ENCODE measurements at places on chromosomes 5 and 9.

DNA sequence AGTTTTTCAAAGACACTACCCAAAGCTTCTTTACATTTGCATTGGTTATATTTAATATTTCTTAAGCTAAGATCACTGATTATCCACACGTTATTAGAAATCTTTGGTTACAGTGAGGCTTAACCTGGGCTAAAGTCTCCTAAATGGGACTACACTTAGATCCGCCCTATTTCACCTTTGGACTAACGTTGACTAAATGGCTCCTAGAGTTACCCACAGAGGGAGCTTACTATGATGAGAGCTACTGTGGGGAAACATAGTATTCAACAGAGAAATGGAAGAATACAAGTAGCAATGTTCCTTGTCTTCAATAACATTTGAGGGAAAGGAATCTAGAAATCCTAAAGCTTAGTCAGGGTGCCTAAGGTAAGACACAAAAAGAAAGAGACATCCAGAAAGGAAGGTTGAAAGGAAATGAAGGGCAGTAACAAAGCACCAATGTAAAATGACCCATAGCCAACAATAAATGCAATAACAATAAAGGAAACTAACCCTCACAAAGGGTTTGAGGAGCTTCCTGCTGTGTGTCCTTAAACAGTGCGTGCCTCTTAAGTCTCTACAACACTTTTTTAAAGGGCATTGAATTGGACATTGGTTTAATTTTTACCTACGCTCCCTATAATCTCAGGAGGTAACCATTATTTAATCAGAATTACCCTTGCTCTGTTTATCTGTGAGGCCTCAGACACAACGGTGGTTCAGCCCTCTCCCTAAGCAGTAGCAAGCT, 217.1 kb downstream of the PJA2 start:
- DNase-seq: no peak

DNA sequence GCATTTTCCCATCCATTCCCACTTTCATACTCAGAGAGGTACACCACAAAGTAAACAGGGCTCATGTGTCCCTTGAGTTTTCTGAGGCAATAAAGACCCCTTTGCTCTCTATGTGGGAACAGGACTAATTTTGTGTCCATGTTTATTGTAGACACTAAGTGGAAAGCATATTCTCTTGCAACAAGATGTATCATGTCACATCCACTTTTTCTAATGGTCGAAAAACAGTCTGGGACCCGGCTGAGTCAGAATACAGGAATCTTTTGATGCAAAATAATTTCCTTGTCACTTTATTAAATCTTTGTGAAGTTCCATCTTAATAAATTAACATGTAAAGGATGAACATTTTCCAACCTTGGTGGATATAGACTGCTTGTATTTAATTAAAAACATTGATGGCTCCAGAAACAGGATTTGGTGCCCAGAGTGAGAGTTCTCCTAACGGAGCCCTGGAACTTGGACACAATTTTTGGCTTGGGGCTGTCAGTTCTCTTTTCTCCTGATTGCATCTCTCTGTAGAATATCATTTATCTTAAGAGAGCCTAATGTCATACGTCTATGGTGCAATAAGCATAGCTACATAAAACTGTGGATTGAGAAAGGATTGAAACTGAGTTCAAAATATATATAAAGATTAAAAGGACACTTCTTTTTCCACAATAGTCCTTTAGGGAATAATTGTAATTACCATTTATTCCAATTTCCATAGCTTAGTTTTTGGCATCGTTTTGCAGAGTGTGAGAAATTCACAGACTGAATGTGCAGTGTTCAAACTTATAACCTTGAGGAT, 1116.7 kb upstream of the SEMA6A start:
- no peak for DNase-seq

GRCh38 chr9:89634995-89635742, 30.4 kb downstream of the GADD45G start:
- no peak for DNase-seq

DNA sequence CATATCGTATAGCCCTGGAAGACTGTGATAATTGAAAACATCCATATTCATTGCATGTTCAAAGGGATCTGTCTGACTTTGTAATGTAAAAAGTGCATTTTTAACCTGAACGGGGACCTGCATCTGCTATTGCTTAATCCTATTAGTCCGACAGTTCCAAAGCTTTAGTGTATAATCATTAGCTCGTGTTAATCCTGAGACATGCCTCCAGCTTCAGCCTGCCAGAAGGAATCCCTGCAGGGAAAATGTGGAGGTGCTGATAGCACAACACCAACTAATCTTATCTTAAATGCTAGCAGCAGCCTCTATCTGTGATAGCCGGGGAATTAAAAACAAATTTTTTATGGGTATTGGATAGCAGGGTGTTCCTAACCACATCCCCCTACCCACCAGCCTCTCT, 495.2 kb downstream of the TLE4 start:
- DNase-seq: no peak

DNA sequence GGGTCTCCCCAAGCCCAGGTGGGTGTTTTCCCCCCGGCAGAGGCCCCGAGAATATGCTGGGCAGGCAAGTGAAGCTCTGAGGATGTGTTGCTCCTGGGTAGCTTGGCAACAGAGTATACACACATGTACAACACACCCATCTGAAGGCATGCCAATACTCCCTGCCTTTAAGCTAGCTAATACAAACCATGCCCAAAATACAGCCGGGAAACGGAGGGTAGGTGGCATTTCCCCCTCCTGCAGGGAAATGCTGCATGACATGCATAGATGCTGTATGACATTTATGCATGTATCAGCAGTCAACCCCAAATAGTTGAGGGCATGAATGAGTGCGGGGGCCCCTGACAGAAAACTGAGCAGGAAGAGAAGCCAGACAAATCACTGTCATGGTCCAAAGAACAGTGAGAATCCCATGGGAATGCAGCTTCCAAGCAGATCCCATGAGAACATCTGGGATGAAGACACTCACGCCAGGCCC, 614.1 kb downstream of the EBF1 start:
- no peak for DNase-seq

DNA sequence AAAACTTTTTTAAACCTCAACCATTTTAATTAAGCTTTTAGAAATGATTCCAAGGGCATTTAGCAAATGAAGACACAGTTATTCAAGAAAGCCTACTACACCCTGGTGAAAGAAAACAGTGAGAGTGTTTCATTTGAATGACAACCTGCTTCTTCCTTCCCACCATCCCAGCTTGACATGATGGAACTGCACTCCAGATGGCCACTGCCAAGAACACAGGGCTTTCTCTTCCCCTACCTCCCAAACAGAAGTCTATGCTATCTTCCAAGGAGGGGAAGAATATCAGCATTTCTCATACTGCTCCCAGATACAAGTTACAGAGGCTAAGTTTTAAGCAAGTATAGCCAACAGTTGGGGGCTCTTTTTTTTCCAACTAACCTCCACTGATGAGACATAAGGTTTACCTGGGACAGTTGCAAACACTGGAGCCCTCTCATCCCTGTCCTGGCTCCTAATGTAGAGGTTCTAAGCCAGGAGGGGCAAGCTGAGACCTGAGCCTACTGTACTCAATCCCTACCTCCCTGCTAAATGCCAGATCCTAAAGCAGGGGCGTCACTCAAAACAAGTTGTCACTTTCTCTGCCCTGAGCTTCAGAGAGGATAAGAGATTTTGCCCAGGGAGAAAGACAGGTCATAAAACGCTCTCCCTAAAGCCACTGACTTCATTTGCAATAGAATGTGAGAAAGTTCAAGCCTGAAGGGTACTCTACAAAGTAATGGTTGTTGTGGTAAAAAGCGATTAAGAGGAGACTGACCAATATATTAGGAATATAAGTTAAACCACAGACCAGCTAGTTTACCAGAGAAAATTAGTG, 88.5 kb upstream of the SLC27A6 start:
- DNase-seq: no peak

DNA sequence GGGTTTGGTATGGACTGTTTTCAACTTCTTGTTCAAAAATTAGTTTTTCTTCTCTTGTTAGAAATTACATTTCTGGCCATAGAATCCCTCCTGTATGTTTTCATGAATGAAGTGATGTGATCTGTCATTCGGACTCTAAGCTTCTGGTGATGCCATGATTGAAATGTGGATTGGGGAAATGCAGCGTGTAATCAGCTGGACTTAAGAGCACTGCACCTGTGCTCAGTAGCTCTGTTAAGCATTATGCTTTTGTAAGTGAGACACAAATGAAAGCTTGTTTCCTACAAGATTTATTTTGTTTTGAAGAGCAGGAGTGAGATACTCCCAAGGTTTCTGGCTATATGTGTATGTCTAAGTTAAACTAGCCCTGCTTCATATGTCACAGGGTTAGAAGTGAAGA, 24.0 kb upstream of the FAM120AOS start:
- DNase-seq: no peak

- DNase-seq: peak; percentile 2
Measured at GRCh38 chr9:19551124-19551929, 142.5 kb downstream of the ACER2 start.

GRCh38 chr5:35956429-35956828, 18.0 kb upstream of the CAPSL start:
- DNase-seq: no peak

DNA sequence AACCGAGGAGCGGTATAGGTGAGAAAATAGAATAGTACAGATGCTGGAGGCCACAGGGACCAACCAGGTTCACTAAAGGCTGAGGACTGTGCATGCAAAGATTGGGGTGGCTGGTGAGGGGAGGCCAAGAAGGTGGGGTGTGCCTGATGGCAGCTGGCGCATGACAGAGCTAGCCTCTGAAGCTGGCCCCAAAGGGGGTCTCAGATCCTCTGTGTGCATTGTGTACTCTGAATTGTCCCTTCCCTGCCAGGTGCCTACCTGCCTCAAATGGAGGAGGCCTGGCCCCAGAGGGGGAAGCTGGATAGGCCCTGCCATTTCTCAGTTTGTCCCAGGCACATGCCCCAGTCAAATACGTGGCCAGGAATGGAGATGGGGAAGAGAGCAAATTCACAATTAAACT, 63.1 kb downstream of the CRB2 start:
- no peak for DNase-seq

DNA sequence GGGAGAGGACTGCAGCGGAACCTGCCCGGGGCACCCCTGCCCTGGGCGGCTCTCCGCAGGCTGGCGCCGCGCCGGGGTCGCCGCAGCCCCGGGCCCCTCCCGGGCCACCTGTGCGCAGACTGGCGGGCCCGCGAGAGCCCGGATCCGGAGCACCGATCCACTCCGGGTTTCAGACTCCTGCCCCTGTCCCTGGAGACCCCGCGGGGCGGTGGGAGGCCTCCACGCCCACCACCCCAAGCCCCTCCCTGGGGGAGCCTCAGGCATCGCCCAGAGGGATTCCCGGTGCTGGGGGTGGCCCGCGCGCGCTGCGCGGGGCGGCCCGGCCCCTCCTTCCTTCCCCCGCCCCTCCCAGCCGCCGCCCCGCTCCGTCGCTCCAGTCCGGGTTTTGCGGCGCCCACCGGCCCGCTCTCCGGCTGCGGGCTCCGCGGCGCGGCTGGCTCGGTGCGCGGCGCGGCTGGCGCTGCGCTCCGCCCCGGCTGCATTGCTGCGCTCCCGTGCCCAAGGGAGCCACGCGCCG, at the start of gene UNC5A:
Gene UNC5A (plus strand): TSS at position 479 of the 517 bp plus-strand sequence. CDS start 192 bp downstream, outside the sequence.
- no peak for DNase-seq

- DNase-seq: no peak
Measured at GRCh38 chr5:138620663-138621224, 45.5 kb upstream of the HSPA9 start.

DNA sequence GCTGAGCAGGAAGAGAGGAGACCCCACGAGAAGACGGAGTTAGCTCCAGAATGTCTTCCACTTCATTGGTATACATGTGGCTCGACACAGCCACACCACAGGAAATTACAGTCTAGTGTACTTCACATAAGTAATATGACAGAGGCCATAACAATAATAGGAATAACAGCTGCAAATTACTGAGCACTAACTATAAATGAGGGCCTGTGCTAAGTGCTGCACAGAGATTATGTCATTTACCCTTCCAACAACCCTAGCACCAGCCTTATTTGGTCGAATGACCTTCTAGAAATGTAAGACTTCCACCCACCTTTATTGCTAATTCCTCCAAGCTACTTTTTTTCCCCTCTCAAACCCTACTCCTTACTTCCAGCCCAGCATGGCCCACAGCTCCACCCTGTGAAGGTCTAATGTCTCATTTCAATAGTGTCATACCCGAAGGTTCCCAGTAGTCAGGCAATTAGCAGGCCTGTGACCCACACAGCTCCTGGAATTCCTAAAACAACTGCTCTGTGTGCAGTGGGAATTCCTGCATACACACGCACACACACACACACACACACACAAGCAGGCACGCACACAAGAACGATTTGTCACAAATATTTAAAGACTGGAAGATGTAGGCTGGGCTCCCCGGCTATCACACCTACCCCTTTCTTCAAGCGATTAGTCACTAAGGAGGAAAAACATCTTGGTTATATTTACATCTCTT, 134.5 kb downstream of the FRMD3 start:
- no peak for DNase-seq

- DNase-seq: no peak
Measured at GRCh38 chr9:79619930-79620329, 48.2 kb downstream of the TLE4 start.

- no peak for DNase-seq
Measured at GRCh38 chr9:129595903-129596540, 24.9 kb downstream of the C9orf50 start.

DNA sequence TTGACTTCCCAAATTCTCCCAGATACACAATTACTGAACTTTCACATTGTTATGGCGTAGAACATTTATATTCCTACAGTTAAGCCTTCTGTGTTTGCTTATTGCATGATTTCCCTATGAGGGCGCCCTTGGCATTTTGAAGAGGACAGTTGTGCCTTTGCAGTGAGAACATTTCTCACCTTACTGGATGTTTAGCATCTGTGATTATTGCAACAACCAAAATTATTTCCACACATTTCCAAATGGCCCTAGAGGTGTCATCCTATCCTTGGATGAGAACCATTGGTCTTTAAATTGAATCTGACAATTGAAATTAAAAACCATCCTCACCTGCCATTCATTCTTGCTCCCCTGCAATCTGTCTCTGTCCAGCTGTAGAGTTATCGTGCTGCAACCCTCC, 104.0 kb downstream of the MAMDC2 start:
- DNase-seq: no peak

DNA sequence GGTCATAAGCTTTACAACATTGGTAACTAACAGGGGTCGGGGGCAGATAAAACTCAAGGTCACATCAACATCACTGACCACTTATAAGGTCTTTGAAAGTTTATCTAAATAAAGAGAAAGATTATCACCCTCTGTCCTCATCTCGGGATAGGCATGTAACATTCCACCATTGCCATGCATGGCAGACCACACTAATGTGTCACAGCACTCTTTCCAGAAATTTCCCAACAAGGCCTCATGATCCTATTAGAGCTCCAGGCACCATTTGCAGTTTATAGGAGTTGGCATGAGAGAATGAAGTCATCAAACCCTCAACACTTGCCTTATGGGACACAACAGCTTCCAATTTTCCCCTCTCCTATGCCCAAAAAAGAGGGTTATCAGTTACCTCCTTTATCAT, 31.9 kb upstream of the ZNF622 start:
- no peak for DNase-seq

DNA sequence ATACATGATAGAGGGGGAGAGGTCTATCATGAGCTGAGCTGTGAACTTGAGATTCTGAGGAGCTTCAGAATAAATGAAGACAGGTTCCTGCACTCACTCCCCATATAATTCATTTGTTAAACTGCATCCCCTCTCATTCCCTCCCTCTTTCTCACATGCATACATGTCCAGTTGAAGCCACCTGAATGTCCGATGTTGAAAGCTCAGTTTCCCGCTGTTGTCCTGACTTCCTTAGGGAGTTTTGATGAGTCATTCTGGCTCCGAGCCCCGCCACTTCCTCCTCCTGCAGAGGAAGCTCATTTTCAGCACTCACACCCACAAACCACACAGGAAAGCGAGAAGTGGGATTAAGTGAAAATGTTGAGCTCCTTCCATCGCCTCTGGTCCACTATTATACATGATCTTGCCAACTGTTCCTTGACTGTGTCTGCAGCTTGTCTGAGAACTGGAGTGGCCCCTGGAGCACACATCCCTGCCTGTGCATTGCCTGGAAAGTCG, 121.2 kb downstream of the CEMIP2 start:
- no peak for DNase-seq
